Hematopoietic multipotent progenitor cell treated with erythropoietin and hydrocortisone succinate and interleukin-3 and kit ligand, for 8 days (in vitro differentiated cells): ENCODE measurements at places on chromosomes 3 and 15.
A peak's percentile ranks its signal among the peaks of the same experiment; 100 is the strongest.

DNA sequence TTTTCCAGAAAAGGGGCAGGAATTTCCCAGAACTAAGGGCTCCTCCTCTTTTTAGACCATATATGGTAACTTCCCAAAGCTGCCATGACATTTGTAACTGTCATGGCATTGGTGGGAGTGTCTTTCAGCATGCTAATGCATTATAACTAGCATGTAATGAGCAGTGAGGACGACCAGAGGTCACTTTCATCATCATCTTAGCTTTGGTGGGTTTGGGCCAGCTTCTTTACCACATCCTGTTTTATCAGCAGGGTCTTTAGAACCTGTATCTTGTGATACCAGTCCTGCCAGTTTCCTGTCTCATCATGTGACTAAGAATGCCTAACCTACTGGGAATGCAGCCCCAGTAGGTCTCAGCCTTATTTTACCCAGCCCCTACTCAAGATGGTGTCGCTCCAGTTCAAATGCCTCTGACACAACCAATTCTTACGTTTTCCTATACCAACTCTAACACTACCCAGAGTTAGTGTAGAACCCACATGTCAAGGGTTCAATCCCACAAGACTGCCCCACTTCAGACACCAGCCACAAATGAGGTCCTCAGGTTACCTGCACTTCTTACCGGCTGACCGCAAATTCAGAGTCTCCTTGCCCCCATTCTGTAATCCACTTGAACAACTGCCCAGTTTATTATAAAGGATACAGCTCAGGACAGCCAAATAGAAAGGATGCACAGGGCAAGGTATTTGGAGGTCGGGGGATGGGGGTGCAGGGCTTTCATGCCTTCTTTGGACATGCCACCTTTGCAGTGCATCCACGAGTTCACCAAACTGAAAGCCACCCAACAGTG lies 17.7 kb downstream of the FOXB1 start:
- DNase-seq = peak; percentile 81

DNA sequence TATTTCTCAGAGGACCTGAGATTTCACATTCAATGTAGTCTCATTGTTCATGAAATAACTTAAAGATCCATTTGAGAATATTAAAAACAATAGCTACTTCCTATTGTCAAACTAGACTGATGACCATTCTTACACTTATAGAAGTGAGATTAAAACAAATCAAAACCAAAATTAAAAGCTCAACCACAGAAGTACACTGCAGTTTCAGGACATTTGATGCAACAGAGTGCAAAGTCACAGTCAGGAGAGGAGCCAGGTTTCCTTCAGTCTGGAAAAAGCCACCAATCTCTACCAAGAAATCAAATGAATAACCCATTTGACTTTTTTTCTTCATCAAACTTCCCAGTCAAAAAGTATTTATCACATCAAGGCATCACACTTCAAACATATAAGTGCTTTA lies 5.5 kb downstream of the CCPG1 start:
- DNase-seq = no peak

DNA sequence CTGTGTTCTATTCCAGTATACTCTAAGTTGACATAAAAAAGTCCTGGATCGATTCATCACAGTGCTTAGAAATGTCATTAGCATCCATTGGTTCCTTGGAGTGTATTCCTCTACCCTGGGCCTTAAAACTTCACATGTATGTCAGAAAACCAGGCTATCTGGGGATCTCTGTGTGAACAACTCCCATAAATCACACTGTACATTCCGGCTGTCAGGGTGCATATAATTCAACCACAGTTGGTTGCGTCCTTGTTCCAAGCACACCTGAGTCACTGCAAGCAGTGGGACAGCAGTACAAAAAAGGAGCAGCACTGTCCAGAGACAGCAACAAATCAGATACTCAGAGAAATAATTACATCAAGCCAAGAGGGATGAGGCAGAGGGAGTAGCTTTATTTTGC lies 52.4 kb downstream of the PDZRN3 start:
- DNase-seq = no peak

- DNase-seq = no peak
Observed at GRCh38 chr3:10268930-10269329, 20.7 kb downstream of the TATDN2 start.

DNA sequence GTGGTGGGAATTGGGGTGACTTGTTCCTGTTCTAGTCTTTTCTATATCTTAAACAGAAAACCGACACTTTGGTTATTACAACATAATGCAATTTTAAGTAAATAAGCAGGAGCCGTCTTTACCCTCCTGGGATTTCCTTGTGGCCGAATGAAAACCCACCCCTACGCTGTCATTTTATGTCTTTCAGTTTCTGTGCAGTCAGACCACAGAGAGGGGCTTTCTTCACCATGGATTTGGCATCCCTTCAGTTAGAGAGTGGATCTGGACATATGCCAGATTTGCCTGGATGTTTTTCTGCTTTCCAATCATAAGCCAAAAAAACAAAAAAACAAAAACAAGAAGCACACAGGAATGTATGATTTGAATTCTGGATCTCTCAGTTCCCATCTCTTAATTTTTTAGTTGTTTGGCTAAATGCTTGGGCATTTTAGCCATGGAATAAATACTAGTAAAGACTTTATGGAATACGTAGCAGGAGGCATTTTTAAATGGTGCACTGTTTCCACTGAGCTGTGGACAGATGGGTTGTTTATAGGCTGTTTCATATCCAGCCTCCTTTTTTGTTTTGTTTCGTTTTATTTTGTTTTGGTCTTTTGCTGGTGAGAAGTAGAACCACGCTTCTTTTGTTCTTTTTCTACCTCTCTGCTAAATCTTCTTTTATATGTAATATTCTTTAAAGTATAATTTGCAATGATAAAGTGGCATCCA lies 272.9 kb downstream of the FEZF2 start:
- DNase-seq = no peak

- peak; percentile 53 for DNase-seq
Observed at GRCh38 chr15:45179221-45179985, 8.4 kb downstream of the SHF start.

DNA sequence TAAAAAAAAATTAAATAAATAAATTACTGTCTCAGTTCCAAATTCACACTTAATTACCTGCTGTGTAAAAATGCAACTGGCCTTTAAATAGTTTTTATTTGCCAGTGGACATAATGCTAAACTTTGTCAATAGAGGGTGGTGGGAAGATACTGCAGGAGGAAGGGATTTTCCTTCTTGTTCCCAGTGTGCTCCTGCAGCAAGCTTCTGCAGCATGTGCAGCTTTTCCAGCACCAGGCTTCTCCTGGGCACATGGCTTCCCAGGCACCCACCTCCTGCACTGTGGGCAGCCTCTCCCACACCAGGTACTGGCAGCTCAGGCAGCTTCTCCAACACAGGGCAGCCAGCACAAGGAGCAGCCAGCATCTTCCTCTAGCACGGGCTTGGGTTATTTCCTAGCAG lies 29.6 kb upstream of the BBX start:
- no peak for DNase-seq

DNA sequence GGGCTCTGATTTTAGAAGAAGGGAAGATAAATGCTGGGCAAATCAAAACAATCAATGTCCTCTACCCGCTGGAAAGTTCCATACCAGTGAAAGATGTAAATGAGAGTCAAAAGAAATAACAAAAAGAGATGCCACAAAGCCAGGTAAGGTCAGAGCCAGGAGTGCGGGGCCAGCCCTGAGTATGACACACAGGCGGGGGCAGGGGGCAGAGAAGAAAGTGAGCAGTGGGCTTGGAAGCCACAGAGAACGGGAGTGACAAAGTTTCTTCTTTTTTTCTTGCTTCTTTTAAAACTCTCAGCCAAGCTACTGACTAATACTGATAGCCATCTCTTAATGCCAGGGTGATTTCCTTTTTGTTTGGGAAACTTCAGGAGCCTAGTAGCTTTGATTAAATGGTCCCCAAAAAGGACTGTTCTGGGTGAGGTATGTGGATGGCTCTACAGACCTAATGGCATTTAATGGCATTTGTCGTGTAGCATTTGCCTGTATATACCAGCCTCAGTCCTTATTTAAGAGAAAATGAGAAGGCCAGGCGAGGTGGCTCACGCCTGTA lies 23.1 kb upstream of the TSEN2 start:
- no peak for DNase-seq

DNA sequence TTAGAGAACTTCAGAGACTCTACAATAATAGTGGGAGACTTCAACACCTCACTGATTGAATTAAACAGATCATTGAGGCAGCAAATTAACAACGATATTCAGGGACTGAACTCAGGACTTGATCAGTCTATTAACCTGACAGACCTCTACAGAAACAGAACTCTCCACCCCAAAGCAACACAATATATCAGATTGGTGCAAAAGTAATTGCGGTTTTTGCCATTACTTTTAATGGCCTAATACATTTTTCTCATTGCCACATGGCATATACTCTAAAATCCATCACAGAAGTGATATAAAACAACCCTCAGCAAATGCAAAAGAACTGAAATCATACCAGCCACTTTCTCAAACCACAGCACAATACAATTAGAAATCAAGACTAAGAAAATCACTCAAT lies 298.1 kb upstream of the SGO1 start:
- no peak for DNase-seq
